Left forelimb (tissue), 1 donor: ENCODE measurements at places on chromosomes 3 and 15.

- no peak for DNase-seq
Observed at GRCh38 chr3:122927726-122928125, 99.8 kb downstream of the SEMA5B start.

GRCh38 chr3:31575448-31575847 is 42.7 kb downstream of the STT3B start:
- no peak for DNase-seq

- no peak for DNase-seq
Observed at GRCh38 chr3:117736846-117737245, 1027.3 kb downstream of the TUSC7 start.

GRCh38 chr3:25257026-25257425 is 171.0 kb upstream of the RARB start:
- DNase-seq = no peak

DNA sequence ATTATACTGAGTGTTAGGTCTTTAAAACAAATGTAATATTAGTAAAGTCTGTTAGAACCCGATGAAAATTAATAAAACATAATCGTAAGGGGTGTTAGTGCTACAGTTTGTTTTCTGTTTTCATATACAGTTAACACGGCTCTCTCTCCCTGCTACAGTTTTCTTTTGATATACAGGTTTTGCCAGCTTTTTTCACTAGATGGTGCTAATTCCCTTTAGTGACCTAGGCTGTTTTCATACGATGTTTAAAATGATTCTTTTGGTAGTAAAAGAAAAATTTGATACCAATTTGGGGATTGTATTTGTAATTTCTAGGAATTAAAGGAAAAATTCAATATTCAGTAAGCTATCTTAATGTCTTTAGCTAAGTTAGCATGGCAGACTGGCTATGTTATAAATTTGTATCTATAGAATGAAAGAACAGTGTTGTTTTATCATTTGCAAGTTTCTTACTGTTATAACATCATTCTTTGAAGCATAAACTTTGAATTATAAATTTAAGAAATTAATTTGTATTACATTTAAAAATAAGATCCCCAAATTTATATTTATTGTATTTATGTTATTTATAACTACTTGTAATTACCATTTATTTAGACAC is 11.5 kb downstream of the APH1B start:
- no peak for DNase-seq

DNA sequence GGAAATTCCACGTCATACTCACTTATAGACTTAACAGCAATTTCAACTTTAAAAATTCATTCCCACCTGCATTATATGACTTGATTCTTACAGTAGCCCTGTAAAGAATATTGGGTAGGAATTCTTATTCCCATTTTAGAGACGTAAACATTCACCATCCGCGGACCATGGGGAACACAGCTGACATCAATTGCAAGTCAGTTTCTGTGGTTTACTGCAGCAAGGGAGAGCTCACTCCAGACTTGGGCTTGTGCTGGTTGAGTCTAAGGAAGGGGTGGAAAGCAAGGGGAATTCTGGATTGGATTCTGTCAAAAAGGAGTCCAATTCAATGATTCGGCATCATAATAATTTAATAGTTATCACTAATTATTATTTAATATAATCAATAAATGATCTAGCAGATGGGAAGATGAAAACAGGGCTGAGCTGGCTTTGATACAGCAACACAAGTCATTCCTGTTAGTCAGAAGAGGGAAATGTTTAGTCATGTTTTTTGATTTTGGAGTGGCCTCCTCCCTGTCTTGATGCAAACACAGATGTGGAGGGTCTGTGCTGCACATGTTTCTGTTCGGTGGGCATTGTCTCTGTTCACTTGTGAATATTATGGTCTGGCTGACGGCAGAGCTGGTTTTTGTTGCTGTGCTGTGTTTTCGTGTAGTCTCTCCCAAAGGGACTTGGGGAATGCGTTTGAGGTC is 9.7 kb downstream of the LIPC start:
- DNase-seq = no peak

DNA sequence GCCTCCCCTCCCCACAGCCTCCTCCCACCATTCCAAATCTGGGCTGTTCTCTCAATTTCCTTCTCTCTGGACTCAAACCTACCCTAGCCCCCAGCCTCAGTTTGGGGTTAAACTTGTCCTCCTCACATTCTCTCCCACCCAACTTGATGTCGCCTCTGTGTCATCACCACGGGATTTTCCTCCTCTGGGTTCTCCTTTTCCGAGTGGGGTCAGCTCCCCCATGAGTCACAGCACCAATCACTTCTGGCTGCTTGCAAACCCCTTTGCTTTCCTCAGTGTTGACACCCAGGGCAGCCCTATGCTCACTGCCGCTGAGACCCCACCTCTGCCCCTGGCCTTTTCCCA is 451 bp downstream of the CCR5AS start:
- no peak for DNase-seq

- DNase-seq = no peak
Observed at GRCh38 chr3:178318941-178319816, 217.1 kb upstream of the KCNMB2 start.

GRCh38 chr15:23857028-23857641 is 170.0 kb upstream of the NDN start:
- no peak for DNase-seq

- no peak for DNase-seq
Observed at GRCh38 chr3:175057401-175057800, 198.3 kb downstream of the NAALADL2 start.

DNA sequence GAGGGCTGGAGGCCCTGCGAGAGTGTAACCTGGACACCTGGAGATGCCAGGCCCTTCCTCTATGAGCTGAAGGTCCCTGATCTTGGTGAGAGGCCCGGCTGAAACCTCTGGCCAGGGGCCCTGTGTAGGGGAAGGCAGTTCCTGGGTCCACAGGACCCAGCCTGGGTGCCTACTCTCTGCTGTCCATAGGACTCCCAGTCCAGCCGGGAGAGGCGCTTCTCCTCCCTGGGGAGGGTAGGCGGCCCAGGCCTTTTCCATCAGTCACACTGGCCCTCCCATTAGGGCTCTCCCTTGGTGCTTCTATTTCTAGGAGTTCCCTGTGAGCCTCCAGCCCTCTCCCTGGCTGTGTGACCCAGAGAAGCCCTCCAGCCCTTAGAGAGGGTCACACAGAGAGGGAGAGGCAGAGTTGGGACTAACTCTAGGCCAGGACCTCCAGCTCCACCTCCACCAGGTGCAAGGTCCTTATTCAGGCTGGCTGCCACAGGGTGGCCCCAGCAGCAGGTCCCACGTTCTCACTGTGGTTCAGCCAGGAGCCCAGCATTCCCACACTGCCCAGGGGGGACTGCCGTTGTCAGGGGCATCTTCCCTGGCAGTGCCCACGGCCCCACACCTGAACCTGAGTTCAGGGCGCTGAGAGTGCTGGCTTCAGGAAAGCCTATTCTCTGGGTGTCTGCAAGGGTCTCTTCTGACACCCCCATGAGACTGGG is 146.8 kb downstream of the SMAD6 start:
- DNase-seq = no peak

DNA sequence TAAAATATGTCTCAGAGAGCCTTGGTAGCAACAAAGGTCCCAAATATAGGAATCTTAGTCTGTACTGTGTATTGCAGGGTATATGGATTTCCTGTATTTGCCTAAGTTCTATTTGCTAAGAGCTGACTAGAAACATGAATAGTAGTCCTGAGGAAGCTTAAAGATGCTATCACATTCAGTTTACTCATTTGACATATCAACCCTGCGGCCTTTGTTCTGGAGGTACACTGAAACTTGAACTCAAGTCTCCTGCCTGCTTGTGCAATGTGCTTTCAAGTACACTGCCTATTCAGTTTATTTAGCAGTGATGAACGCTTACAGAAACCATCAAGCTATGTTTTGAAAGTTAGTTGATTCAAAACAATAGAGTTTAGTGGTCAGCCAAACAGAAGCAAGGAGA is 21.1 kb downstream of the IL1RAP start:
- DNase-seq = no peak

GRCh38 chr3:159443266-159443665 is 545.4 kb upstream of the IL12A start:
- no peak for DNase-seq

DNA sequence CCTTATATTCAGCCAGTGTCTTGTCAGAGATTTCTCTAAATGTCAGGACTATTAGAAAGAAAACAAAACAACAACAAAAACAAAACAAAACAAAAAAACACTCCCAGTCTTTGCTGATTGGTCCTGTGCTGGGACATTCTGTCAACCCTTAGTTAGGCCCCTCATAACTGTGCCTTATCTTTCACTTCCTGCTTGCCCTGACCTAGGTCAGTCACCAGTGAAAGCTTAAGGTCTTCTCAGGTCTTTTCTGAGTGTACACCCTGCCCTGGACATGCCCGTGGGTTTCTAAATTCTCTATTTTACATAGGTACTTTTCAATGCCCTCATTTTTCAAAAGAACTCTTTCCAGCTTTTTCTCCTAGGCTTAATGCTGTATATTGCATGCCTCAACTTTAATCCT is 454.1 kb downstream of the GRM7 start:
- no peak for DNase-seq

DNA sequence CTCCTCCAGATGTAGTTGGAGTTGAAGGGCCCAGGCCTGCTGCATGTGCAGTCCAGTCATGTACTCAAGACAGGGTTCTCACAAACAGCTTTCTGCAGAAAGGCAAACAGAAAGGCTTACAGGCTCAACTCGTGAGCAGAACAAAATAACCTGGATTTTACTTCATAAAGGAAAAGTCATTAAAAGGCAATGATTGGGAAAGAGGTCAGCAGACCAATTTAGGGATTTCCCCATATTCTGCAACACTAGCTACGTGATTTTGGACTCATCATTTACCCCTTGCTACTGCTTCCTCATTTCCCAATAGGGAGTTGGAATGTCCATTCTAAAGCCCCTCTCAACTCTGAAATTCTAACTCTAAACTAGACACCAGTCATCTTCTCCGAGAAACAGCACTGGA is 18.1 kb downstream of the METTL6 start:
- no peak for DNase-seq

DNA sequence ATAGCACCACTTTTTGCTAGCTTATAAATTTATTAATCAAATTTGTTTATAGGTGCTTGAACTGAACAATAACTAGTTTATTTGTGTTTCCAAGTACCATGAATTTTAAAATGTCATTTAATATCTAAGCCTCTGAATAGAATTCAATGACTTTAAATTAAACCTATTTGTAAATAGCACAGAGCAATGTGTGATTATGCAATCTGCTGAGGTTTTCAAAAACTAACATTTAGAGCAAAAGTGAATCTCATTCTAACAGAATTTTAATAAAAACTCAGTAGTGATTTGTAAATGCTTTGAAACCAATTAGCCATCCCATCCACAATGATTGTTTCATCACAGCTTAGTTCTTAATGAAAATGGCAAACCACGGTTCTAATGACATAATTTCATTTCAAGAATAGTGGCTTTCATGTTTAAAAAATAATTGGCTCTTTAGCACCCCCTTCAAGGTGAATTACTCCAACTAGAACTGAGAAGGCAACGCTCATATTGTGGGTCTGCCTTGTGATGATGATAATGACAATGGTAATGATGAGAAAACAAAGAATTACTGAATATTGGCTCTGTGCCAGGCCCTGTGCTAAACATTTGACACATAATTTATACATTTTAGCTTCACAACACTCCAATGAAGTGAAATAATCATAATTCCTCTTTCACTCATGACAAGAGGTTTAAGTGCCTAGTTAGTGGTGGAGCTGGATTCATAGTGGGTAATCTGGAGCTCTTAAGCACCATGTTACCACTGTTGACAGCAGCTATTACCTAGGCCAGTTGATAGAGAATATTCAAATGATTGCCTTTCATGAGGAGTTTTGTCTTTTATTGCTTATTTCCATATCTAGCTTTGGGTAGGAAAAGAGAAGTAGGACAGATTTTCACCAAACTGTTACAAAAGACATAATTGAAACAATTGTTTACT is 145.7 kb downstream of the RBMS3 start:
- no peak for DNase-seq

DNA sequence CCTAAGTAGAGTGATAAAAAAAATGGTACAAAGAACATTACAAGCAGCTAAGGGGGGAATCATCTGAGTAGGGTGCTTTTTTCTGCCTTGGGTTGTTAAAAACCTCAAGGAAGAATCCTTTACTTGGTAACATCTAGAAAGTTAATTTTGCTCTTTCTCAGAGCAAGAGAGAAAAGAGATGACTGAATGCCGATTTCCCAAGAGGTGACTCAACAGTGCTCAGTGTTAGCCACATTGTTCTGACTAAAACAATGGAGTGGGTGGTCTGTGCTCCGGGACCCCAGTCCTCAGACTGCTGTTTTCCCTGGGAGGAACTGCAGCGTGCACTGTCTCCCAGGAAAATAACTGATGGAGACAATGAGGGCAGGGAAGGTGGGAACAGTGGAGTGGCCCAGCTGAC is 41.1 kb upstream of the RASGRP1 start:
- DNase-seq = no peak

- no peak for DNase-seq
Observed at GRCh38 chr3:119642746-119643473, 17.5 kb downstream of the POPDC2 start.

DNA sequence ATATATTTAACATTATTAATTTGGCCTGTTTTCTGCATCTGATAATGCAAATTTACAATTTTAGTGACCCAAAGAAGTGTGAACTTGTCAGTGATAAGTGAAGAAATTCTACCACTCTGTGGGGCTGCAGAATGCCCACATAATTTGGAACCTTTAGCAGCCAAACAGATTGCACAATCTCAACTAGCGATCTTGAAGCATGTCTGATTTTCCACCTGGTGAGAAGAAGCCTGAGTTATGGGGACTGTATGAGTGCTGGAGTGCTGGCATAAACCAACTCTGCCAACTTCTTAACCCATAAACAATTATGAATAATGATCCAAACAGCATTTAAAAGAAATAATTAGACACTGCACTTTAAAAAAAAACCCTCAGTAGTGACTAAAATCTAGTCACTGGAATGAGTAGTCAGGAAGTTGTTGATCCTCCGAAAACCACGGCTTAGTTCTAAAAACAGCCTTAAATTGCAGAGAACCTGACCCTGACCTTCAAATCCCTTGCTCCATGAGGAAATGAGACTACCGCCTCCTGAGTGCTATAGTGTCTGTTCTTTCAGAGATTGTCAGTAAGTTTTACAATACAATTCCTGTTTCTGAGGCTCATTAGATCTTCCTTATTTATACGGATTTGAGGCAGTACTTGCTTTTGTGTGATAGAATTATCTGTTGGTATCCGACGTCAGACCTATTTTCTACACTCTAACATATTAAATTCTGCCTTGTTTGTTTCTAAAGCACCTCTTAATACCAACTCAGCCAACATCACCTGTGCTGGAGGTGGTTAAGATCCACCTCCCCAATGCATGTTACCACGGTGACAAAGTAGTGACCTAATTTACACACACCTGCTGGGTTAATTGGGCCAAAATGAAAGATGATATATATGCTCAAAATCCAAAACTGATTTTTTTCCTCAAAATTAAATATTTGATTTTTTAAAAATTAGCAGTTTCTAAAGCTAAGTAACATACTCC is 267.7 kb downstream of the ZBTB20 start:
- DNase-seq = no peak

GRCh38 chr15:25456196-25456595 is 17.4 kb upstream of the UBE3A start:
- no peak for DNase-seq

DNA sequence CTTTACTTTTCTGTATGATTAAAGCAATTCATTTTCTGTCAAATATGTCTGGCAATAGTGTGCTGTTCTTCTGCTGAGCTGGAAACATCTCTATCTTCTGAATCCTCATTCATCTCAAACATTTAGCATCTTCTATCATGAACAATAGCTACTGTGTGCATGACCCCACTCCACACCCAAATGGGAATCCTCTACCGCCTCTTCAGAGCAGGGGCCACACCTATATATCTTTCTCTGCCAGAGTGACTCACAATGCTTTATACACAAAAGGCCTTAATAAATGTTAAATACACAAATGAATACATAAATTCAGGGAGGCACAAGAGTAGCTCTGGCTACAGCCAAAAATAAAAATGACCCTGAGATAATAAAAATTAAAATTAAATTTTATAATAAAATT is 8.0 kb downstream of the ALDH1A2 start:
- DNase-seq = no peak
